ENCODE measurements at places on chromosomes 6 and 20.

GRCh38 chr6:29809249-29809648, 18.4 kb upstream of the HLA-G start:
- no peak for DNase-seq

DNA sequence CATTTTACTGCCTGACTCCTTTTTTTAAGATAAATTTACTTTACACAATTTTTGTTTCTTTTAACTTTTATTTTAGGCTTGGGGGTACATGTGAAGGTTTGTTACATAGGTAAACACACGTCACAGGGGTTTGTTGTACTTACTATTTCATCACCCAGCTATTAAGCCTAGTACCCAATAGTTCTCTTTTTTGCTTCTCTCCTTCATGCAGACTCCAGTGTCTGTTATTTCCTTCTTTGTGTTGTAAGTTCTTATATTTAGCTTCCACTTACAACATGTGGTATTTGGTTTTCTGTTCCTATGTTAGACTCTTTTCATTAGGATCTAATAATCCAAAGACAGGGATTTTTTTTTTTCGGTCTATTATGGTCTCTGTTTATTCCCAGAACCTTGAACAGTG, 83.5 kb upstream of the CCN6 start:
- no peak for DNase-seq

- DNase-seq: no peak
These were observed 17.9 kb downstream of the PLCG1 start for GRCh38 chr20:41155261-41155660.

GRCh38 chr20:60792941-60793340, 459.1 kb upstream of the CDH4 start:
- no peak for DNase-seq

- DNase-seq: no peak
These were observed 70.7 kb upstream of the SMIM29 start for GRCh38 chr6:34319471-34319885.

GRCh38 chr6:13527671-13528056, 40.3 kb upstream of the GFOD1 start:
- DNase-seq: no peak

- DNase-seq: no peak
These were observed 130.4 kb downstream of the GJA10 start for GRCh38 chr6:90024633-90025032.

Measured in smooth muscle cell of the brain vasculature (primary cell).